Stomach (tissue), 19 donors: ENCODE measurements at places on chromosomes 12 and 14. TPM values are rescaled to one million over a fixed set of nuclear protein-coding genes. Genes with fewer than 3 reads are reported as not detected.
A peak's percentile ranks its signal among the peaks of the same experiment; 100 is the strongest.

WASHC4 gene
- polyA plus RNA-seq, result 6.1 TPM

TAS2R50 gene
- not detected for polyA plus RNA-seq

OVCH1 gene
- polyA plus RNA-seq, result not detected

DNA sequence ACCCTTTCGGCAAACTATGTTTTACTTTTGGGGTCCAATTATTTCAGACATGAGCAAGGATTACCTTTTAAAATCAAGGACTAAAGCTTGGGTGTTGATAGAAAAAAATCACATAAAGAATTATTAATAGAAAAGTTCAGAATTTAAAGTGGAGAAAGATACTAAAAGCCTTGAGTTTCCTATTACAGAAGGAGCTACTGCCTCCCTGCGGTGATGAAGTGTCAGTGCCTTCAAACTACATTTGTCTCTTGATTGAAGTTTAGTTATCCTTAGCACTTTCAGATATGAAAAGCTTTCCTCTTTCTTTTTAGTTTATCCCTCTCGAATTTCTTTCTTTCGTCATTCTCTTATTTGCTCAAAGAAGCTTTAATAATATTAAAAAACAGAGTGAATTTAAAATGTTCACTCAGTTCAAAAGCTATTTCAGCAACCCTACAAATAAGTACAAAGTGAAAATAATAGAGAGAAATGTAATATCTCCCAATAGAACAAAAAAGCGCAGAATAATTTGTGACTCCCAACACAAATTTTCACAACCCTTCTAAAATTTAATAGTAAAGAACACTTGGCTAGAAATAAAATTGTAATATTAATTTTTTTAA is 87.6 kb downstream of the SEC23A start:
- H3K4me1 ChIP-seq, result peaks cover 8% of the 10 kb centered on the region
- DNase-seq, result no peak
- H3K27me3 ChIP-seq, result no peaks in the 10 kb centered on the region

- no peak overlapping the region for H3K27ac ChIP-seq
- H3K4me1 ChIP-seq, result no peaks in the 10 kb centered on the region
- H3K36me3 ChIP-seq, result peaks cover 78% of the 10 kb centered on the region
- H3K4me3 ChIP-seq, result no peak overlapping the region
Observed at GRCh38 chr14:90777358-90777757, 38.9 kb downstream of the TTC7B start.

GRCh38 chr12:108812324-108812723 is 45.1 kb downstream of the SSH1 start:
- no peak overlapping the region for H3K27ac ChIP-seq
- no peak for DNase-seq
- peaks cover 90% of the 10 kb centered on the region for H3K36me3 ChIP-seq
- H3K4me1 ChIP-seq, result peaks cover 9% of the 10 kb centered on the region
- no peaks in the 10 kb centered on the region for H3K27me3 ChIP-seq

GRCh38 chr14:95564060-95564459 is 29.2 kb downstream of the GLRX5 start:
- no peak overlapping the region for H3K27ac ChIP-seq
- H3K27me3 ChIP-seq, result no peaks in the 10 kb centered on the region
- no peaks in the 10 kb centered on the region for H3K36me3 ChIP-seq
- H3K4me1 ChIP-seq, result no peaks in the 10 kb centered on the region
- DNase-seq, result no peak

DNA sequence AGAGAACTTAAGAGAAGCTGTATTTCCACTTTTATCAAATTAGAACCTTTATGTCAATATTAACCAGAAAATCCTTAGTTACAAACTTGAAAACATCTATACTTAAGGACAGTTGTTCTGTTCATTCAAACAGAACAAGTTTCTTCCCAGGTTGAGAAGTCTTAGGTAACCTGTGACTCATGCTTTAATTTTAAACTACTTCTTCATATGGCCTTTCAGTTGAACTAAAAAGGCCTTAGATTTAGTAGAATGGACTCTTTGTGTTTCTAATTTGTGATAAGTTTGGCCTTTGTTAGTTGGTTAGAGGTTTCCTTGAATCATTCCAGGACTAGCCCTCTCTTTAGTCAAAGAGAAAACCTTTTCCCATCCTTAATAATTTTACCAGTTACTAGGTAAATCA is 274.2 kb downstream of the FUT8 start:
- no peak overlapping the region for H3K4me3 ChIP-seq
- no peak for DNase-seq
- H3K27ac ChIP-seq, result no peak overlapping the region
- H3K36me3 ChIP-seq, result no peaks in the 10 kb centered on the region
- peaks cover 7% of the 10 kb centered on the region for H3K4me1 ChIP-seq
- no peaks in the 10 kb centered on the region for H3K27me3 ChIP-seq

- H3K4me3 ChIP-seq, result no peak overlapping the region
- no peaks in the 10 kb centered on the region for H3K4me1 ChIP-seq
- no peak for DNase-seq
- H3K36me3 ChIP-seq, result peaks cover 41% of the 10 kb centered on the region
Observed at GRCh38 chr12:3028108-3028507, 49.1 kb upstream of the TSPAN9 start.

DNA sequence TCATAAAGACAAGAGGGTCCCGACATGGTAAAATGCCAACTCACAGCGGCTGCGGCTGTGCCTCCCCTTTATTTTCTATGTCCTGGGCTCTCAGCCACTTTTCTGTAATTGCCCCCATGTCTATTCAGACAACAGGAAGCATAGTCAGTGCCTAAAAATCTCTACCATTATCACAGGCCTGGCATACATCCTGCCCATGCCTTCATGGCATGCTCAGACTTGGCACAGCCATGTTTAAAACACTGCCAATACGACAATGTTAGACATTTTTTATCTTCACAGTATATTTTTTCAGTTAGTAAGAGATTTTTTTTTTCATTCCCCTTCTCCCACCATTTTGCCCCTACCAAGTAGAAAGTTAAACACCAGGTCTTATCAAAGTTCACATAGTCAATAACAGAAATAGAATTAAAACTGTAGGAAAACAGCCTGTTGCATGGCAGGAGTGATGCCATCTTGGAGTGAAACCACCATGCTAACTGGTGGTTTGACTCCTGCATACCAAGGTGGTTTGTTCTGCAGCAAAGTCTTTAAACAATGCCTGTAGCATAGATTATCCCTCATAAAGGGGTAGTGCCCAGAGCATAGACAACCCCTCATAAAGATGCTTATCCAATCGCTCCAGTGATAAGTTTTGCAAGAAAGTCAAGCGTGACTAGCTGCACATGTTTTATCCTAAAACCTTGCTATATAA is 18.9 kb upstream of the CERS5 start:
- H3K27me3 ChIP-seq, result no peaks in the 10 kb centered on the region
- DNase-seq, result no peak
- peaks cover 57% of the 10 kb centered on the region for H3K4me1 ChIP-seq
- H3K27ac ChIP-seq, result peak overlapping the region; percentile 37
- H3K36me3 ChIP-seq, result peaks cover 38% of the 10 kb centered on the region

DNA sequence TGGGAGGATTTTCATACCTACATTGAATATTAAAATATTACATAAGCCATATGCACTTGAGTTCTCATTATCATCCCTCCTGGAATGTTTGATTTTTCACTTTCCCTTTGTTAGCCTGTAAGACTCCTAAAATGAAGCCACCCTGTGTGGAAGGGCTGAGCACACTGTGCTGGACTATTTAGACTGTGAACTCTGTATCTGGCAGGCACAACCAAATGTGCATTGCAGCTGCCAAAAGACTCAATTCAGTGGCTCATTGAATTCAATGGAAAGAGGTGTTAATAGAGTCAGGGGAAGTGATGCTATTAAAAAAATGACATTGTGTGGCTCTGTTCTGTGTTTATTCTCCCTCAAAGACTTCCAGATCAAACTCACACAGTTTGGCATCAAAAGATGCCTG is 111.1 kb downstream of the SMOC1 start:
- H3K36me3 ChIP-seq, result no peaks in the 10 kb centered on the region
- no peak overlapping the region for H3K4me3 ChIP-seq
- no peaks in the 10 kb centered on the region for H3K27me3 ChIP-seq
- H3K27ac ChIP-seq, result no peak overlapping the region

GRCh38 chr12:1330477-1330827 is 263.9 kb downstream of the FBXL14 start:
- no peak overlapping the region for H3K4me3 ChIP-seq
- H3K27ac ChIP-seq, result no peak overlapping the region

GRCh38 chr14:34387974-34388516 is 74.0 kb downstream of the SPTSSA start:
- H3K4me3 ChIP-seq, result no peak overlapping the region
- H3K4me1 ChIP-seq, result no peaks in the 10 kb centered on the region
- DNase-seq, result no peak
- no peaks in the 10 kb centered on the region for H3K27me3 ChIP-seq
- no peaks in the 10 kb centered on the region for H3K36me3 ChIP-seq
- H3K27ac ChIP-seq, result no peak overlapping the region

DNA sequence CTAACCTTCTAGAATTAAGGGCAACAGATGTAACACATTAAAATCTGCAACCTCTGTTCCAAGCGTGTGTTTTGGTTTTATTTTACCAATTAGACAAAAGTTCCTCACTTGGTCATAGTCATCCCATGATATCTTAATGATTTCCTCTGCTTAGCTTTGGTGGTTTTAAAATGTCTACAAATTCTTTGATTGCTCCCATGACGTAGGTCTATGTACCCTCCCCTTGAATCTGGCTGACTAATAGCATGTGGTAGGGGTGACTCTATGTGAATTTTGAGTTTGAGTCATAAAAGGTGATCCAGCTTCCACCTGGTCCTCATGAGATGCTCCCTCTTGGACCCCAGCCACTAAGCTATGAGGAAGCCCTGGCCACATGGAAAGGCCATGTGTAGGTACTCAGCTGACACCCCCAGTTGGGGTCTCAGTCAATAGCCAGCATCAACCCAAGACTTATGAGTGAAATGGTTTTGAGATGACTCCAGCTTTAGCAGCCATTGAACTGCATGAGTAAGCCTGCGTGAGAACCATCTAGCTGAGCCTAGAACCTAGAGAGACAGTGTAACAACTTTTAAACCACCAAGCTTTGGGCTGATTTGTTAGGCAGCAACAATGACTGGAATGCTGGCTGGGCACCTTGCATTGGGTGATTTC is 247.1 kb downstream of the MSRB3 start:
- no peak overlapping the region for H3K27ac ChIP-seq
- no peak for DNase-seq
- no peaks in the 10 kb centered on the region for H3K4me1 ChIP-seq
- no peaks in the 10 kb centered on the region for H3K36me3 ChIP-seq
- H3K27me3 ChIP-seq, result no peaks in the 10 kb centered on the region
- no peak overlapping the region for H3K4me3 ChIP-seq

DNA sequence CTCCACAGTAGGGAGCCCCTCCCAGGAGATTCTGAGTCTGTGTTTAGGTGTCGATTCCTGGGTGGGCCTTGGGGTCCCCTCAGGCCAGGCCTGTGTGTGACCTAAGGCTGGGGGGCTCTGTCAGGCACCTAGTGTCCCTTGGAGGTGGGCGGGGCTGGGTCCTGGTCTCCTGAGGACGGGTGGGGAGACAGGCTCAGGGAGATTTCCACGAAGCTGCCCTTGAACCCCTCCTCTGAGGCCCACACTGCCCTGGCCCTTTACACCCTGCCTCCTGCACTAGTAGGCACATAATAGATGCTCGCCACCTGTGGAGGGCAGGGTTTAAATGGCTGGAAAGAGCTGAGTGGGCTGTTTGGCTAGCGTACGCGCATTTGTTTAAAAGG is 32.9 kb downstream of the MEG3 start:
- H3K27me3 ChIP-seq, result no peaks in the 10 kb centered on the region
- H3K4me1 ChIP-seq, result no peaks in the 10 kb centered on the region
- H3K4me3 ChIP-seq, result no peak overlapping the region
- H3K27ac ChIP-seq, result no peak overlapping the region

- no peaks in the 10 kb centered on the region for H3K36me3 ChIP-seq
- no peak overlapping the region for H3K27ac ChIP-seq
- H3K27me3 ChIP-seq, result no peaks in the 10 kb centered on the region
- no peak for DNase-seq
- no peaks in the 10 kb centered on the region for H3K4me1 ChIP-seq
Observed at GRCh38 chr12:5585178-5585577, 153.3 kb downstream of the NTF3 start.

- H3K27me3 ChIP-seq, result no peaks in the 10 kb centered on the region
- no peaks in the 10 kb centered on the region for H3K36me3 ChIP-seq
- H3K4me3 ChIP-seq, result no peak overlapping the region
Observed at GRCh38 chr12:27828196-27828595, 48.2 kb upstream of the MANSC4 start.

DNA sequence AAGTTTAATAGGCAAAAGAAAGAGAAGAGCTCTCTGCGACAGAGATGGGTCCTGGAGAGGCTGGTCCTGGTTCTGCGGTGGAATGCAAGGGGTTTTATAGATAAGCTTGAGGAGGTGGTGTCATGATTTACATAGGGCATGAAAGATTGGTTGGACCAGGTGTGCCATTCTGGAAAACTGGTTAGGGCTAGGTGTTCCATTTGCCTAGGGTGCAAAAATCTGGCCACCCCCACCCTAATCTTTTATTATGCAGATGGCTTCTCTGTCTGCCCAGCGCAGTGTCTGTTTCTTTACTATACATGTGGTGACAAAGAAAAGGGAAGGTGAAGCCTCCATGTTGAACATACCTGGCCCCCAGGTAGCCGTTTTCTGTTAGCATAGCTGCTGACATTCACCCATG is 65.4 kb downstream of the ERC1 start:
- H3K4me1 ChIP-seq, result peaks cover 10% of the 10 kb centered on the region
- no peaks in the 10 kb centered on the region for H3K36me3 ChIP-seq
- H3K27ac ChIP-seq, result no peak overlapping the region
- DNase-seq, result no peak
- H3K4me3 ChIP-seq, result no peak overlapping the region

DNA sequence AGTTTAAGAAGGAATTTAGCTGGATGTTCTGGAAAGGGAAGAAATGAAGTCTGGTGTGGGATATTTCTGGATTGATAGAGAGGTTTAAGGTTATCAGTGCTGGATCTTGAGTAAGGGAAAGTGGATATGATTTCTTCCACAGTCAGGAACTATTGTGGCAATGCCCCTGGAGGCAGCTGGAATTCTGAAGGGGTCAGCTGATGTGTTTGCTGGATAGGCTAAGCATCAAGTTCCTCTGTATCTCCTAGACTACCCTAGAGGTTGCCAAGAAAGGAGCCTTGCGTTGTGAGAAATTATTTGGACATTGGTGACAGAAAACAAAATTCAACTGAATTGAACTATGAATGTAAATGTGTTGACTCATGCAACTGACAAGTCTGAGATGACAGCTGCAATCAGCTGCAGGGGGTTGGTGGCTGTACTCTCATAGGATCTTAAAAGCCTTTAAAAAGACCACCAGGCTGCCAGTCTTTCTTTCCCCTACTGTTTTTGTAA is 244.4 kb downstream of the ATXN7L3B start:
- no peak overlapping the region for H3K4me3 ChIP-seq
- no peak for DNase-seq
- no peak overlapping the region for H3K27ac ChIP-seq
- H3K27me3 ChIP-seq, result no peaks in the 10 kb centered on the region
- no peaks in the 10 kb centered on the region for H3K36me3 ChIP-seq

- no peak overlapping the region for H3K4me3 ChIP-seq
- H3K27ac ChIP-seq, result no peak overlapping the region
- H3K27me3 ChIP-seq, result no peaks in the 10 kb centered on the region
Observed at GRCh38 chr14:25537846-25538455, 488.0 kb upstream of the STXBP6 start.
